ENCODE measurements at places on chromosomes 5 and 9. TPM values are rescaled to one million over a fixed set of nuclear protein-coding genes. Genes with fewer than 3 reads are reported as not detected.
A peak's percentile ranks its signal among the peaks of the same experiment; 100 is the strongest.

Gene PTGES2
- total RNA-seq = 21.5 TPM

Gene RAB3C
- total RNA-seq = 0.83 TPM

Gene NR5A1
- total RNA-seq = not detected

Gene SERF1B
- total RNA-seq = 36.2 TPM

Gene OCLN
- total RNA-seq = 29.5 TPM

Gene GAPT
- total RNA-seq = 0.97 TPM

Gene CARTPT
- not detected for total RNA-seq

Gene SPATA31A7
- total RNA-seq = not detected

Gene DOLPP1
- total RNA-seq = 1.0 TPM

DNA sequence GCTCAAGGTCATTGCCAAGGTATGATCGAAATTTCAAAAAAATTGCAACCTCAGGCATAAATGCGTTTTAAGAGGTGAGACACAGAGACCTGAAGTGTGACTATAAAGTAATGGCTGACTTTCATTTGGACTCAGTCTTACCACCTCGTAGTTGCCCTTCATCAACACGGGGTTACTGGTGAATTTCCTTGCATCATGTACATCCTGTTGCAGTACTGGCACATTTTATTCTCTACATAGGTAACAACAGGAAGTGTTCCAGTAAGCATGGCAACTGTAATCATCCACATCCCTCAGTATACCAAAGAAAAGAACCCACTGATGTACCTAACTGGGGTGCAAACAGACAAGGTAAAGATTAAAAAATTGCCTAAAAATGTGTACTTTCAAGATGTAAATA lies 29.3 kb downstream of the MOCS2 start:
- no peaks in the 10 kb centered on the region for H3K36me3 ChIP-seq
- DNase-seq = no peak
- no peak overlapping the region for H3K27ac ChIP-seq
- H3K4me1 ChIP-seq = no peaks in the 10 kb centered on the region
- no peak overlapping the region for H3K4me3 ChIP-seq

DNA sequence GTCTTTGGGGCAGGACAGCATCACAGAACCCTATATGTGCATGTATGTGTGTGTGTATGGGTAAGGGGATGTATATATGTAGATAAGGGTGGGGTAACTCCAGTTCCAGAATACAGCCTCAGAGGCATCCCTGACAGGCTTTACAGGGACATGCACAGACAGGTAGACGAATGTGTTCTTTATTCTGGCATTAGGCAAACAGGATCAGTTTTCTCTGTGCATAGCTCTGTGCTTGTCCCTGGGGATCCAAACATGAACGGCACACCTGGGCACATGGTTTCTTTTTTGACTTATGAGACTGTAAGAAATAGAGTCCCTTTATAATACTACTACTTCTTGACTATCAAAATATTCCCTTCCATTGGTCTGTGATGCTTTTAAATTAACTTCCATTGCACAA lies 120.6 kb downstream of the TRIO start:
- H3K4me1 ChIP-seq = peaks cover 9% of the 10 kb centered on the region
- DNase-seq = no peak
- no peak overlapping the region for H3K4me3 ChIP-seq
- no peaks in the 10 kb centered on the region for H3K27me3 ChIP-seq

GRCh38 chr9:107605041-107605440 lies 115.5 kb upstream of the KLF4 start:
- no peaks in the 10 kb centered on the region for H3K4me1 ChIP-seq
- DNase-seq = no peak
- H3K36me3 ChIP-seq = no peaks in the 10 kb centered on the region
- no peak overlapping the region for H3K27ac ChIP-seq
- H3K27me3 ChIP-seq = no peaks in the 10 kb centered on the region

DNA sequence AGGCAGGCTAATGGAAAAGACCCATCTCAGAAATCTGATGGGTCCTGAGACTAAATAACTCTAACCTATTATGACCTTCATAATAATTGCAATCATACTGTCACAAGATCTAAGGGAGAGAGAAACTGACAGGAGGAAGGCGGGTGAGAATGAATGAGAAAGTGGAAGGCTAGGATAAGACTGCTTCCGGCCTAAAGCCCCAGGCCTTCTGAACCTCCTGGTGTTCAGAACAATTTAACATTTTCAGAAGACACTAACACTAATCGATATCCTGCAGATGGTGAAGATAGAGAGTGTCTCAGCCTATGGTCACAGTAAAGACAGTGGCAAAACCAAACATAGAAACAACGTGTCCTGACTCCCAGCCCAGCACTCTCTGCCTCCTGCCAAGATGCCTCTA lies 1.2 kb downstream of the RPS14 start:
- H3K36me3 ChIP-seq = no peaks in the 10 kb centered on the region
- peak overlapping the region; percentile 65 for H3K4me3 ChIP-seq
- H3K27ac ChIP-seq = peak overlapping the region; percentile 93
- DNase-seq = no peak
- H3K4me1 ChIP-seq = no peaks in the 10 kb centered on the region
- H3K27me3 ChIP-seq = no peaks in the 10 kb centered on the region

GRCh38 chr9:91155181-91155580 lies 206.5 kb downstream of the AUH start:
- no peaks in the 10 kb centered on the region for H3K27me3 ChIP-seq
- H3K4me1 ChIP-seq = no peaks in the 10 kb centered on the region
- H3K36me3 ChIP-seq = no peaks in the 10 kb centered on the region
- no peak for DNase-seq
- no peak overlapping the region for H3K4me3 ChIP-seq
- no peak overlapping the region for H3K27ac ChIP-seq

- H3K27ac ChIP-seq = no peak overlapping the region
- H3K27me3 ChIP-seq = no peaks in the 10 kb centered on the region
- no peak overlapping the region for H3K4me3 ChIP-seq
- no peaks in the 10 kb centered on the region for H3K4me1 ChIP-seq
- H3K36me3 ChIP-seq = no peaks in the 10 kb centered on the region
Observed at GRCh38 chr9:75111019-75111622, 22.8 kb downstream of the OSTF1 start.

- no peaks in the 10 kb centered on the region for H3K36me3 ChIP-seq
- no peaks in the 10 kb centered on the region for H3K4me1 ChIP-seq
- no peaks in the 10 kb centered on the region for H3K27me3 ChIP-seq
- no peak for DNase-seq
- H3K27ac ChIP-seq = no peak overlapping the region
Observed at GRCh38 chr9:70902171-70902570, 219.2 kb downstream of the TRPM3 start.

- H3K36me3 ChIP-seq = no peaks in the 10 kb centered on the region
- H3K27me3 ChIP-seq = no peaks in the 10 kb centered on the region
- H3K4me1 ChIP-seq = no peaks in the 10 kb centered on the region
- no peak for DNase-seq
Observed at GRCh38 chr5:141753971-141754713, 72.1 kb upstream of the ARAP3 start.

DNA sequence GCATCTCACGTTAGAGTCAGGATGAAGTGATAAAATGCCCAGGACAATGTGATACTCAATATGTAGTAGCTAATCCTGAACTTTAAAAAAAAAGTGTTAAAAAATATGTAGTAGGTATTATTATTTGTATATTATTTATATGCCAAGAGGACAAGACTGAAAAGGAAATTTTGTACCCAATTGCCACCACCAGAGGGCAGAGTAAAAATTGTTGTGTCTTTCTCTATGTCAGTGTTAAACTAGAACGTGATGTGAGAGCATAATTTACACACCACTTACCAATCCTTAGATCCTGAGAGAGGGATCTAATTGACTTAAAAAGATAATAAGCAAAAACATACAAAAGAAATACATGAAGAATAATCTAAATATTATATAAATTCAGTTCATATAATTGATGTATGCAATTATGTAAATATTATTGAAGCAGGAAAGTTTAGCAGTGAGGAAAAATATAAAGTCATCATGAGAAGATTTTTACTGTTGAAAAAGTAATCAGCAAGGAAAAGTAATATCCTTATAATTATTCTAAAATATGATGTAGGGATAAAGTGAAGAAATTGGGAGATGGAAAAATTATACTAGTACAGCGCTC lies 288.9 kb downstream of the RAB3C start:
- no peak overlapping the region for H3K27ac ChIP-seq
- H3K4me3 ChIP-seq = no peak overlapping the region
- no peaks in the 10 kb centered on the region for H3K4me1 ChIP-seq
- H3K27me3 ChIP-seq = no peaks in the 10 kb centered on the region
- DNase-seq = no peak

- no peaks in the 10 kb centered on the region for H3K27me3 ChIP-seq
- DNase-seq = no peak
- H3K4me3 ChIP-seq = no peak overlapping the region
- H3K4me1 ChIP-seq = no peaks in the 10 kb centered on the region
Observed at GRCh38 chr5:173853370-173854131, 34.6 kb upstream of the CPEB4 start.

- no peaks in the 10 kb centered on the region for H3K27me3 ChIP-seq
- no peaks in the 10 kb centered on the region for H3K4me1 ChIP-seq
- H3K4me3 ChIP-seq = no peak overlapping the region
- no peak overlapping the region for H3K27ac ChIP-seq
- no peaks in the 10 kb centered on the region for H3K36me3 ChIP-seq
Observed at GRCh38 chr5:82185851-82186250, 92.3 kb downstream of the RPS23 start.

DNA sequence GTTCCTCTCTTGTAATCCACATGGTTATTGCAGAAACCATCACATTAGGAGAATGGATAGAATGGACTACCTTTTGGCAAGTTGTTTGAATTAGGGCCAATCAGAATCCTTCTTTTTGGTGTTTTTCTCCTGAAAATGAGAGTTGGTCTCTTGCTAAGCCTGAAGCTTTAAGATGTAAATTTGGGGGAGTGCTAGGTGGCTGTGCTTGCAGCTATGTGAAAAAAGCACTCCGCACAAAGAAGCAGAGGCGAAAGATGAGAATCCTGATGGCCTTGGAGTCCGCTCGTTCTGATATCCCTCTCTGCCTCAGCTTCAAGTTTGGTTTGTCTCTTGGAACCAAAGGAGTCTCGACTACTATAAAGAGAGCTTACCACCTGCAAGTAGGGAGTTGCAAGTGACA lies 63.6 kb downstream of the INIP start:
- no peaks in the 10 kb centered on the region for H3K27me3 ChIP-seq
- DNase-seq = no peak
- no peaks in the 10 kb centered on the region for H3K4me1 ChIP-seq
- no peak overlapping the region for H3K27ac ChIP-seq
- no peak overlapping the region for H3K4me3 ChIP-seq

DNA sequence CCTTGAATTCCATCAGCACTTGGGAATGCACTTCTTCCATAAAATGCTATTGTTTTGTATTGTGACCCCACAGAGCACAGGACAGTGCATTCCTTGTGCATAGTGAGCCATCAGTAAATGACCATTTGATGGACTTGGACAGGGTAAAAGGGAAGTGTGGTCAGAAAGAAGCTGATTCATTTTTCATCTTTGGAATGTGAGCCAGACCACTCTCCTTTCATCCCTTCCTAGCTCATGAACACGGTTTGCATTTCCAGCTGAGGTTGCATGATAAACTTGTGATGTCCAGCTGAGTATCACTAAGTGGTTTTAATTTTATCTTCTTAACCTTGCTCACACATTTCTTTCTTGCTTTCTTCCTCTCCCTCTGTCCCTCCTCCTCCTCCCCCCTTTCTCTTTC lies 101.3 kb downstream of the NUDT12 start:
- no peak overlapping the region for H3K27ac ChIP-seq
- no peaks in the 10 kb centered on the region for H3K36me3 ChIP-seq
- H3K27me3 ChIP-seq = no peaks in the 10 kb centered on the region
- no peak overlapping the region for H3K4me3 ChIP-seq

- no peaks in the 10 kb centered on the region for H3K4me1 ChIP-seq
- DNase-seq = peak; percentile 70
- H3K4me3 ChIP-seq = no peak overlapping the region
- no peaks in the 10 kb centered on the region for H3K27me3 ChIP-seq
Observed at GRCh38 chr9:126228781-126229444, 97.7 kb upstream of the MVB12B start.

GRCh38 chr5:59001154-59001553 lies 418.3 kb downstream of the RAB3C start:
- H3K27ac ChIP-seq = no peak overlapping the region
- H3K4me3 ChIP-seq = no peak overlapping the region
- no peaks in the 10 kb centered on the region for H3K36me3 ChIP-seq

- H3K27ac ChIP-seq = no peak overlapping the region
- H3K27me3 ChIP-seq = no peaks in the 10 kb centered on the region
- no peak for DNase-seq
- no peaks in the 10 kb centered on the region for H3K36me3 ChIP-seq
- no peaks in the 10 kb centered on the region for H3K4me1 ChIP-seq
Observed at GRCh38 chr9:92378865-92379560, 25.4 kb downstream of the OGN start.

DNA sequence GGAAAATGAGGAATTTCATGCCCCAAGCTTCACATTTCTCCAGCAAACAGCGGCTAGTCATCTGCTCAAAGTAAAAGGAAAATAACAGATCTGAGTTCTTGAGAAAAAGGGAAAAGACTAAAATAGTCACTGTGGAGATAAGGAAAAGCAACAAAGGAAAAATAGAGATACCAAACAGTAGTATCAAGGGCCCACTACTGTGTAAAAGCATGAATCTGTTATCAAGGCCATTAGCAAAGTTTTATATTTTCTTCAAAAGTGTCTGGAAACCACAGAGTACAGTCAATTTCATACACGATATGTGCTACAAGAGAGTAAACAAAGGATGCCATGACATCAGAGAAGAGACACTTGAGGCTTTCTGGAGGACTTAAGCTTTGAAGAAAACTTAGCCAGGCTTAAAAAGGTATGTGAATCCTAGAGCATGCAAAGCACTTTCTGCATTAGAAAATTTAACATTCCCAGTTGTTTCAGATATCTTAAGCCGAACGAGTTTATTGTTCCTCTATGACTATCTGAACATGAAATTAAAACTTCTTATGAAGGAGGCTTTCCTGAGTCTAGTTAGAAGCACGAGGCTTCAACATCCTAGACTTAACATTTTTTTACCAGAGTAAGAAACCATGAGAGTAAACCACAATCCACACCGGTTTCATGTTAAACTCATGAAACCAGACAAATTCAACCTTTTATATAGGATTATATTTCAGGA lies 1.2 kb downstream of the TTC33 start:
- H3K27ac ChIP-seq = peak overlapping the region; percentile 99
- DNase-seq = no peak
- no peaks in the 10 kb centered on the region for H3K27me3 ChIP-seq
- no peaks in the 10 kb centered on the region for H3K36me3 ChIP-seq
- H3K4me3 ChIP-seq = peak overlapping the region; percentile 92

- H3K4me3 ChIP-seq = no peak overlapping the region
- H3K27ac ChIP-seq = no peak overlapping the region
- no peak for DNase-seq
- H3K36me3 ChIP-seq = no peaks in the 10 kb centered on the region
Observed at GRCh38 chr5:165173651-165174050, 1668.2 kb downstream of the MAT2B start.

GRCh38 chr5:78922879-78923621 lies 62.1 kb downstream of the ARSB start:
- no peaks in the 10 kb centered on the region for H3K36me3 ChIP-seq
- no peak overlapping the region for H3K27ac ChIP-seq
- no peaks in the 10 kb centered on the region for H3K27me3 ChIP-seq
- H3K4me3 ChIP-seq = no peak overlapping the region
- no peaks in the 10 kb centered on the region for H3K4me1 ChIP-seq
- no peak for DNase-seq

Data from uterus (tissue), 4 donors.